ENCODE measurements at places on chromosomes 3 and 15.

- DNase-seq: no peak
Observed at GRCh38 chr3:120801484-120801883, 58.9 kb downstream of the GTF2E1 start.

DNA sequence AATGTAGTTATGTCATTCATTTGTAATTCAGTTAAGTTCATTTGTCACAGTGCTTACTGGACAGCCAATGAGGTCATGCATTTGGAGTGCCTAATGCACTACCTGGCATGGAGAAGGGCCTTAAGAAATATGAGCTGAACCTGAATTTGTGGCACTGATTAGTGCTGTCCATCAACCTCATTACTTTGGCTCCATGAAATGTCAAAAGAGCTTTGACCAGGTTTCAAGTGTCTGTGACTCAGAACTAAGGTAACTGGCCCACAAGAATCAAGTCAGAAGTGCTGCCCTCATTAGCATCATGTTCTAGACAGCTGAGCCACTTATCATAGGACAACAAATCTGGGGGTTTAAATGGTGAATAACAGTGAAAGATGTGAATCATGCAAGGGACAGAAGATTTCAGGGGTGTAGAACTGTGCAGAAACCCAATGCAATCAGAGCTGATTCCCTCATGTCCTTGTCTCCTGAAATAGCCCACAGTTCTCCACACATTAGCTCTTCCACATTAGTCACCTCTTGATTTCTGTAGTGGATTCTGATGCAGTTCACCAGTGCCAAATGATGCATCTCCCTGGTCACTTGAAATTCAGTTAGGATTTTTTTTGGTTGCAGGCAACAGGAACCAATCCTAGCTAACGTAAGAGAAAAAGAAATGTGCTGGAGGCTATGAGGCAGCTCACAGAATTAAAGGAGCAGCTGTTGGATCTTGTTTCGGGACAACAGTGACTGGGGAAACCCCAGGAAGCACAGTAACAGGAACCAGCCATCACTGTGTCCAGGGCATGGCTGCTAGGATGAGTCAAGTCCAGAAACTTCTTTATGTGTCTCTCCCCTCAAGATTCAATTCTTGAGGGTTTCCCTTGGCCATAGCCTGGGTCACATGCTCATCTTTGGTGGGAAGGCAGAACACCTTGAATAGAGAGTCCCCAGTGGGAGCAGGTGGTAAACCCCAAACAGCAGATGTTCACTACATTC is 38.7 kb downstream of the CHST2 start:
- DNase-seq: no peak

- no peak for DNase-seq
Observed at GRCh38 chr15:63181648-63182047, 7.8 kb upstream of the RAB8B start.

DNA sequence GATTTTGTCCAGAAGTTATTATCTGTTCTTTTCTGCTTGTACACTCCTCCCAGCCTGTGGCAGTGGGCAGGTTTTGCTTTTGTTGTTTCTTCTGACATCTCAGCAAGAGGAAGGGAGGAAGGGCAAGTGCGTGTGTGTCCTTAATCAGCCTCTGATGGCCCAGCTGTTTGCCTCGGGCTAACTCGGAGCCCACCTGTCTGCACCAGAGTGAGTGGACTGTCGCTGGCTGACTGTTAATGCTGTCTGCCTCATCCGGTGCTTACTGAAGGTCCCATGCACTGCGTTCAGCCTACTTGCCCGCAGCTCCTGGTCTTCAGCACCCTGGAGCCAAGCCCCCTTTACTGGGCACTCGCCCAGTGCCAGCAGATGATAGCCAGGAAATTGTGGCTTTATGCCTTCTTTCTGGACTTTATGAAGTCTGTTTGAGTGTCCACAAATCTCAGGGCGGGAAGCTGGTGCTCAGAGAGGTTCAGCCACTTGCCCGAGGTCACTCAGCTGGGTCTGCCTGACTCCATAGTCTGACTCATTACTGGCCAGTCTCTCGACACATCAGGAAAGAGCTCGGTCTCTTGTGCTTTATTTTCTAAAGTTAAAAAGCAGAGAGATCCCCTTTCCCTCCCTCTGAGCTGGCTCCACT is 89.5 kb downstream of the CHRNA7 start:
- no peak for DNase-seq

- no peak for DNase-seq
Observed at GRCh38 chr3:143363949-143364348, 244.4 kb downstream of the CHST2 start.

DNA sequence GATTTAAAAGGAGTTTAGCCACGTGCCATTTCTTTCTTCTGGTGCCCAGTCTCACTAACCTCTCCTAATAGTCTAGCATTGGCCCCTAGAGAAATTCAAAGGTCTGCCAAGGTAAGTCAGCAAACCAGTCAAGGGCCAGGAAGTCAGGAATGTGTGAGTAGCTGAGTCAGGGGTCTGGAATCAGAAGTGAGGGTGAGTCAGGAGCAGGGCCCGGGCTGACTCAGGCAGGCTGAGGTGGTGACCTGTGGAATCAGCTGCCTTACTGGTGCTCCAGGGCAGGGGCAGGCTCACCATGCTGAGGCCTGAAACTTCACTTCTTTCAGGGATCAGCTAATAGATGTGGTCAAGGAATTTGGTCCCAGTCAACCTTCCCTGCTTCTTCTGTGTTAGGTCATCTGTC is 105.8 kb upstream of the MYZAP start:
- DNase-seq: no peak

GRCh38 chr15:67456677-67457529 is 64.0 kb upstream of the C15orf61 start:
- peak; percentile 79 for DNase-seq

DNA sequence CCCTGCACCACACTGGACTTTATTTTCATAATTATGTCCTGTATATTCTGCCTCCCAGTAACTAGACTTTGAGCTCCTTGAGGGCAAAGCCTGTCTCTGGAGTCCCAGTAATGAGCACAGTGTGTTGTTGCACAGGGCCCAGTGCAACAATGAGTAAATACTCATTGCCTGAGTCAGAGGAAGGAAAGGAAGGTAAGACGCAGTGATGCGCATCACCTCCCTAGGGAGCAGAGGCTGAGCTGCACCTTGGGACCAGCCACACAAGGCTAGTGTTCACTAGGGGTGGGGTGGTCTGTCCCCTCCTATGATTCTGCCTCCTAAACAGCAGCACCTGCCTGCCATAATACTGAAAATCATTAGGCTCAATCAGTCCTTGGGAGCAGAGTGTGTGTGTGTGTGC is 86.6 kb upstream of the ADAMTSL3 start:
- DNase-seq: no peak

GRCh38 chr3:178966299-178967176 is 105.1 kb downstream of the ZMAT3 start:
- DNase-seq: no peak

- DNase-seq: no peak
Observed at GRCh38 chr15:48890375-48890972, 12.5 kb downstream of the EID1 start.

DNA sequence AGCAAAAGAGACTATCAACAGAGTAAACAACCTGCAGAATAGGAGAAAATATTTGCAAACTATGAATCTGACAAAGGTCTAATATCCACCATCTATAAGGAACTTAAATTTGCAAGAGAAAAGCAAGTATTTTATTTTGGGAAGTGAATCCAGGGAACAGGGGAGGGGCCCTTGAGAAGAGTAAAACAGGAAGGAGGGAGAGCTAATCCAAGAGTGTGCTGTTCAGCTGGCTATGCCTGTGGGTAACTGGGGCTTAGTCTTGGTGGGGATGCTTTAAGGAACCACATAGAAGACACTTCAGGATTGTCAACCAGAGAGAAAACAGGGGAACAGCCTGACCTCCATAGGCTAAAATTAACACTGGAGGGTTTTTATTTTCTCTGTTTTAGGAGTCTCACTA is 3.9 kb upstream of the HHLA2 start:
- no peak for DNase-seq

DNA sequence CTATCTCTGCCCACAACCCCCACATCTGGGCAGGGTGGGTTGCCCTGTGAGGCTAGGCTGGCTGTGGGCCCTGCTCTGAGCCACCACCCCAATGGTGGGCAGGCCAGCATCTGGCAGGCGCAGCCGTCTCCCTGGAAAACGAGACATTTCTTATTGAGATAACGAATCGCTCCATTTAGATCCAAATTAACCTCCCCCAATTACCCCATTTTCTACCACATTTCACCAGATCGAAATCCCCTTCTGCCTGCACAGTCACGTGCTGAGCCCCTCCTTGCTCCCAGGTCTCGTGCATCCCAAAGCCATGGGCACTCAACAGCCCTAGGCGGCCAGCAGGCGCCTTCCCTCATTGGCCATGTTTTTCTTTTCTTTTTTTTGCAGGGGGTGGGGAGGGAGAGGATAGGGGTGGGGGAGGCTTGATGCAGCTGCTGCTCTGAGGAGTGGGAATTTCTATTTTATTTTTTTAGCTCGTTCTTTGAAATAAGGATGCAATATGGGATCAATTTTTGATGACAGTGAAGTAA is 53.0 kb upstream of the TMEM115 start:
- DNase-seq: no peak

GRCh38 chr3:105722943-105723556 is 145.8 kb downstream of the CBLB start:
- DNase-seq: no peak

GRCh38 chr3:133505813-133506212 is 67.7 kb upstream of the CDV3 start:
- DNase-seq: no peak

DNA sequence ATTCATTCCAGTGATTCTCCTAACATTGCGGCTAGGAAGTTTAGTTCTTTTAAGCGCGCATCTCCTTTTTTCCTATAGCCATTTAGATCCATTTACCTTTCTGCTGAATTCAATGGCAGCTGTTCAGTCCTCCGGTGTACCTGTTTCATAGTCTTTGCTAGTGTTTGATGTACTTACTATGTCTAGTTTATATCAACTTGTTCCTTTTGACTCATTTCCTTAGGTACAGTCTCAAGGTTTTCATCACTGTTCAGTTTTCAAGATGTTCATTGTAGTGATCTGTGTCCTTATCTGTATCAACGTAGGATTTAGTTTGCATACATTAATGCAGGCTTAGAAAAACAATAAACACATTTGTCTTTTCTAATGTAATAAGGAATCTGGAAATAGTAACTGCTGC is 59.0 kb upstream of the MBNL1 start:
- DNase-seq: no peak

DNA sequence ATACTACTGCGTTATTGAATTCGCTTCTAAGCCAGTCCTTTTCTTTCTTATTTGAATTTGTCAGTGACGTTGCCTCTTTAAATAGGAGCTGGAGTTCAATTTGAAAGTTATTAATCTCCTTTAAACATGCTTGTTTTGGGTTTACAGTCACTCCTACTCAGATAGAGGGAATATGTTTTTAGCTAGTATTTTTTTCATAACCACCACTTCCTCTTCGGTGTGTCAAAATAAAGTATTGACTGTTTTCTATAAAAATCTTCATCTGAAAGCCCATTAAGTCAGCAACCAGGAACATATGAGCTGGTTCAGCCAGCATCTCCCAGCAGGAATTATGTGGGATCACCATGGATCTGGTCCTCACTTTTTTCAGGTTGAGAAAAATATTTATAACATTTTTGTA is 772.9 kb downstream of the DIPK2A start:
- DNase-seq: no peak

DNA sequence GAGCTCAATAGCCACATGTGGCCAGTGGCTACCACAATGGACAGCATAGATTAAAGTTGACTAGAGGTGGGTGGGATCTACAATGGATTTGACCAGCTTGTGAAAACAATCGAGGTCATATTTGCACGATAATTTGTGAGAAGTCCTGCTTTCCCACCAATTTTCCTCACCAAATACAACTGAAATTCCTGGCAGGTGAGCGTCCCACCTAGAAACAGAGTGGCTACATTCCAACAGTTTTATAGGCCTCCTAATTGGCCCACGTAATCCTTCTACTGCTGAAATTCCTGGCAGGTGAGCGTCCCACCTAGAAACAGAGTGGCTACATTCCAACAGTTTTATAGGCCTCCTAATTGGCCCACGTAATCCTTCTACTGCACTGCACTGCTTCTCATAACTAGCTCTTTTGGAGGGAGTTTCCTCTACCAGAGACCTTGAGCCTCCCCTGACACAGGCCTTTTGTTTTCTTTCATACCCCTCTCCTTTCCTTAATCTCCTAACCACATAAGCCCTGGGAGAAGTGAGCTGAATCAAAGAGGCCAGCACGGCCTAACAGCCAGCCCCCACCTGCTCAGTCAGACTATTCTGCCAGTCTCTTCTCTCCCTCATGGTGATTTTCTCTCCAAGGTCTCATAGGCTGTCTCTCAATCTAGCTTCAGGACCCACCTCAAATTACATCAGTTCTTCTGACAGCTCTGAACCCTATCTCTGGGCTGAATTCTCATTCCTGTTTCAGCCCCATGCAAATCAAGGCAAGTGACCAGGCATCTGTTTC is 80.2 kb downstream of the BFSP2 start:
- no peak for DNase-seq

- no peak for DNase-seq
Observed at GRCh38 chr15:68631601-68632051, 52.8 kb downstream of the CORO2B start.

GRCh38 chr3:123525433-123525832 is 59.4 kb downstream of the HACD2 start:
- DNase-seq: no peak

DNA sequence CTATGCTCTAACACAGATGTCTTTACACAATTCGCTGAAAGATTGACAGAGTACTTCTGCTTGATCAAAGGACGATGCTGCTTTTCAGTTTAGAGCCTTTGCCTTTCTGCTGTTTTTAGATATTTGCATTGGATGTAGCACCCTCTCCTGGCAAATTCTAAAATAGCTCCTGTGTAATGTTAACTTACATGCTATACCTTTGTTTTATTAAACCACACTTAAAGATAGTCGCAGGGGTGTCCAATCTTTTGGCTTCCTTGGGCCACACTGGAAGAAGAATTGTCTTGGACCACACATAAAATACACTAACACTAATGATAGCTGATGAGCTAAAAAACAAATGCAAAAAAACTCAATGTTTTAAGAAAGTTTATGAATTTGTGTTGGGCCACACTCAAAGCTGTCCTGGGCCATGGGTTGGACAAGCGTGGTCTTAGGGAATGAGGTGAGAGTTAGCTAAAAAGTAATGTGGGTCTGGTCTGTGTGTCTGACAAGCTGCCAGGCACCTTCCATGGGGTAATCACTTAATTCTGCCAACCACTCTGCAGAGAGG is 62.9 kb downstream of the ATG7 start:
- DNase-seq: no peak

DNA sequence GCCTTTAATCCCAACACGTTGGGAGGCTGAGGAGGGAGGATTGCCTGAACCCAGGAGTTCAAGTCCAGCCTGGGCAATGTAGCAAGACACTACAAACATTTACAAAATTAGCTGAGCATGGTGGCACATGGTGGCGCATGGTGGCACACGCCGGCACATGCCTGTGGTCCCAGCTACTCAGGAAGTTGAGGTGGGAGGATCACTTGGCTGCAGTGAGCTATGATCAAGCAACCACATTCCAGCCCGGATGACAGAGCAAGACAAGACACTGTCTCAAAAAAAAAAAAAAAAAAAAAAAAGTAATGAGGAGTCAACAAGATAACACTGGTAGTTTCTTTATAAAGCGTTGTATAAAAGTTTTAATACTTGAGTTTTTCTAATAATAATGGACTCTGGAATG is 10.1 kb downstream of the FEZF2 start:
- DNase-seq: no peak

- no peak for DNase-seq
Observed at GRCh38 chr15:91866971-91867372, 13.5 kb downstream of the SLCO3A1 start.

All from stimulated activated CD8-positive, alpha-beta memory T cell treated with anti-CD3 and anti-CD28 coated beads, Interleukin-7, amount 100 ng/mL, for 24 hours (primary cell).